ENCODE measurements at places on chromosomes 12 and 14. TPM values are rescaled to one million over a fixed set of nuclear protein-coding genes. Genes with fewer than 3 reads are reported as not detected.

The ENDOU gene
- not detected for total RNA-seq

The TTC8 gene
- 29.8 TPM for total RNA-seq

The RIMBP2 gene
- 1.7 TPM for total RNA-seq

GRCh38 chr14:97723819-97724218, 926.6 kb downstream of the VRK1 start:
- H3K27ac ChIP-seq = no peak overlapping the region
- no peak for DNase-seq
- no peak overlapping the region for H3K4me3 ChIP-seq
- H3K4me1 ChIP-seq = no peaks in the 10 kb centered on the region

GRCh38 chr12:46492471-46493085, 120.0 kb upstream of the SLC38A2 start:
- H3K27me3 ChIP-seq = no peaks in the 10 kb centered on the region
- peak; percentile 65 for DNase-seq
- peaks cover 21% of the 10 kb centered on the region for H3K4me1 ChIP-seq
- peak overlapping the region; percentile 53 for H3K27ac ChIP-seq

DNA sequence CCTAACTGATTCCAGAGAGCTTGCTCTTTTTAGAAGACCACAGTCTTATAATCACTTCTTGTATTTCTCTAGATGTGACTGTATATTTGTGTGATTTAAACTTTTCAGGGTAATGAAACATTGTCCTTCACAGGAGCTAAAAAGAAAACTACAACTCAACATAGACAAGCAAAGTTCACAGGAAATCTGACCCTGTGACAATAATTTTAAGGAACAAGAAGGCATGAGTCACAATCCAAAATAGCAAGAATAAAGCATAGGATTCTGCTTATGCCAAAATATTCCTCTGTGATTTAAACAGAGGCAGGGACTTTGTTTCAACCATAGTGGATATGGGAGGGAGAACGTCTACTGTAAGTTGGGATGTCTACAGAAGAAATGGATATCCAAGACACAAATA, 44.3 kb downstream of the GPR65 start:
- H3K4me1 ChIP-seq = no peaks in the 10 kb centered on the region
- H3K36me3 ChIP-seq = no peaks in the 10 kb centered on the region
- no peak overlapping the region for H3K27ac ChIP-seq
- H3K27me3 ChIP-seq = no peaks in the 10 kb centered on the region

GRCh38 chr12:11705010-11705409, 55.5 kb downstream of the ETV6 start:
- peak overlapping the region; percentile 61 for H3K27ac ChIP-seq
- H3K27me3 ChIP-seq = no peaks in the 10 kb centered on the region
- no peak for DNase-seq
- peaks cover 36% of the 10 kb centered on the region for H3K4me1 ChIP-seq

DNA sequence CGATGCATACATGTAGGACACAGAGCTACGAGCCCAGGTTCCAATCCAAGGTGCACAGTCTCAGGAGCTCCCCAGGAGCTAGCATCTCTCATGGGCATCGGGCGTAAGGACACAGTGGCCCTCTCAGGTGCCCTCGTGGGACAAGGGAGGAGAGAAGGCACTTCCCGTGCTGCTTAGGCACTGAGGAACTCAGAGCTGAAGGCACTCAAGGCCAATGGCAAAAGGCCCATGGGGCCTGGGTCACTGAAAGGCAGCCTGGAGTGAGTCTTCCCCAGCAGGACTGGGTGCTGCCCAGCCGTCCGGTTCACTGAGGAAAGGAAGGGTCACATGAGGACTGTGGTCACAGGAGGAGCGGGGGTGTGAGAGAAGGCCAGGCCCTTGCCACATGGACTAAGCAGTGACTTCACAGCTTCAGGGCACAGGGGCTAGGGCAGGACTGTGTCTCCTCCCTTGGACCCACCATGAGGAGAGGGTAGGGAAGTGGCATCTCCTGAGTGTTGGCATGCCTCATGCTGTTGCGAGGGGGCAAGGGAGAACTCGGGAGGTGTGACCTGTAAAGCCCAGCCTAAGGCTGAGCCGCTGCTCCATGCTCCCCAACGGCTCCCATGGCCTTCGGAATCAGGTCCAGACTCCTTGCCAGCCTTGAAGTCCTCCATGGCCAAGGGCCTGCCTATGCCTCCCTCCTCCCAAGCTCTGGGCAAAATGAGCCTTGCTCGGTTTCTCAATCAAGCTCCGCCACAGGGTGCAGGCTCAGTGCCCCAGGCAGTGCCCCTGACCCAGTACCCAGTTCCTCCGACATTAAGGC, 51.8 kb downstream of the CHGA start:
- no peaks in the 10 kb centered on the region for H3K4me1 ChIP-seq
- peak overlapping the region; percentile 93 for H3K27ac ChIP-seq
- H3K27me3 ChIP-seq = no peaks in the 10 kb centered on the region
- DNase-seq = no peak
- no peak overlapping the region for H3K4me3 ChIP-seq

GRCh38 chr14:81529391-81529790, 4.3 kb downstream of the SEL1L start:
- H3K4me3 ChIP-seq = no peak overlapping the region
- no peak for DNase-seq
- peaks cover 7% of the 10 kb centered on the region for H3K36me3 ChIP-seq
- H3K27me3 ChIP-seq = no peaks in the 10 kb centered on the region

- no peak overlapping the region for H3K4me3 ChIP-seq
- H3K27me3 ChIP-seq = no peaks in the 10 kb centered on the region
- no peak overlapping the region for H3K27ac ChIP-seq
- no peaks in the 10 kb centered on the region for H3K4me1 ChIP-seq
These were observed 20.3 kb downstream of the OR4K2 start for GRCh38 chr14:19895282-19895681.

- no peaks in the 10 kb centered on the region for H3K4me1 ChIP-seq
- H3K4me3 ChIP-seq = no peak overlapping the region
- DNase-seq = no peak
- H3K27me3 ChIP-seq = no peaks in the 10 kb centered on the region
- H3K36me3 ChIP-seq = no peaks in the 10 kb centered on the region
These were observed 273.9 kb upstream of the MIS18BP1 start for GRCh38 chr14:45526715-45527549.

DNA sequence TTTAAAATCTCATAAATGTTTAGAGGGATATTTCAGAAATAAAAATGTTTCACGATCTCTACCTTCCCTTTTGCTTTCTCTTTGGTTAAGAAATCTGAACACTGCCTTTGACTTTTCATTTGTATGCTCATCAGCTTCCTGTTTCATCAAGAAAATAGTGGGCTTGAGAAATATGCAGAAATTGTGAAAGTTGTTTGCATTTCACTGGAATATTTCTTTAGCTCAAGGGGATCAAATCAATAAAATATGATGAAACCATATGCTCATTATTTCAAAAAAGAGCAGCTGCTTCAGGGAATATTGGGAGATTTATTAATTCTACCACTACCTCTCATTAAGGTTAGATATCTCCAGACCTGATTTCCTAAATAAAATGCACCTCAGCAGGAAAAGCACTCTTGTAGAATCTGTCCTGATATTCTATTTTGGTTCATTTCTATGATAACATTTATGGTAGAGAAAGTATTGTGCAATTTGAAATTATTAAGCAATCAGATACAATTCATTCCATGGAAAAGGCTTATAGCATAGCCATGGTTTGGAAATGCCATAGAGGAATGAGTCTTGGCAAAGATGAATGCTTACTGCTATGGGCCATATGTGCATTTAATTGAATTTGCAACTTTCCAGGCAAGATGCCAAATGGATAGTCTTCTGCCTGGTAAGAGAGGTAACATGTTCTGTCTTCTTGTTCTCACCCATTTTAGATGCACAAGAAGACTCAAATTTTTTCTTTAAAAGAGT, 212.6 kb upstream of the SLC16A7 start:
- no peak for DNase-seq
- no peak overlapping the region for H3K4me3 ChIP-seq
- no peak overlapping the region for H3K27ac ChIP-seq

Data from lung (tissue), 17 donors.